Mesenchymal stem cell (in vitro differentiated cells and primary cell): ENCODE measurements at places on chromosomes 3 and 15.
A peak's percentile ranks its signal among the peaks of the same experiment; 100 is the strongest.

- H3K36me3 ChIP-seq, result no peaks in the 10 kb centered on the region
- H3K27ac ChIP-seq, result no peak overlapping the region
- no peaks in the 10 kb centered on the region for H3K27me3 ChIP-seq
- no peak for DNase-seq
These were observed 174.7 kb upstream of the SLC24A5 start for GRCh38 chr15:47945872-47946650.

DNA sequence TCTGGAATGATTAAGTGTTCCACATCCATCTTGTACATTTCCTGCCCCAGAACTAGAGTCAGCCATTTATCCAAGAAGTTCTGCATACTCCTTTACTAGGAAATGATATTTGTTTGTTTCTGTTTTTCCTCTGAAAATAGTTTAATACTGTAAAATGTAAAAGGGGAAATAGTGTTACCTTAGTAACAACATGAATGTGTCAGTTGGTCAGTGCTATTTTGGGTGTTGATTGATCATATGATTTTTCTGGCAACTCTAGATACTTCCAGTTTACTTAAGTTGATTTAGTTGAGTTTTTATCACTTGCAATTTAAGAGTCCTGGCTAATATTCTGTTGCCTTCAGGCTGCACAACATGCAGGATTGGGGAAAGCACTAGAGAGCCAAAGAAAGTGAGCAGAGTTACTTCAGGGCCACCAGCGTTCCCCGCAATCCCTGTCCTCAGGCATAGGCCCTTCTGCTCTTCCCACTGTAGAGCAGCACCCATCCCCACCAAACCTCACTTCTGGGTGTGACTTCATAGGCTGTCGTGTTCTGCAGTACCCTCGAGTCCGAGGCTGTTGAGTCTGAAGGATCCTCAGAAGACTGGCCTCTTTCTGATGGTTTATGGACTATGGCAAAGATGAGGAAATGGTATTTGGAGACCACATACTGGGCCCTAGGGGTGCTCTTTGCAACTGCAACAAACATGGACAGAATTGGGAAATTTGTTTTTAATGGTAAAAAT is 69.0 kb downstream of the CHD2 start:
- peaks cover 21% of the 10 kb centered on the region for H3K36me3 ChIP-seq
- no peak overlapping the region for H3K27ac ChIP-seq
- peak; percentile 15 for DNase-seq
- no peaks in the 10 kb centered on the region for H3K27me3 ChIP-seq
- H3K4me3 ChIP-seq, result no peak overlapping the region

DNA sequence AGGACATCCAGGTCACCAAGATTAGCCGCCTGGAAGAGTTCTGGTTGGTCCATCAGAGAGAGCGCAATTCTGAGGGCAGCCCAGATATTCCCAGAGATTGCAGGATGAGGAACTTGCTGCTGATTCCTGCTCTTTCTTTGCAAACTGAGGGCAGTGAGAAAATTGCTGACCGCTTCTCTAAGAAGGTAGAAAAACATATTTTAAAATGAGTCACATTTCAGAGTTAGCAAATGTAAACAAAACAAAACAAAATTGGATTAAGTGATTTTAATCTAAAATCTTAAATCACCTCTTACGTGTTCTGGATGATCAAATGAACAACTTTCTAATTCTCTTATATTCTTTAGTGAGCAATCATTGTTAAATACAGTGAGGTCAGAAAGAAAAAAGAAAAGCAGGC is 149.0 kb downstream of the USP13 start:
- H3K4me1 ChIP-seq, result no peaks in the 10 kb centered on the region
- H3K36me3 ChIP-seq, result no peaks in the 10 kb centered on the region
- DNase-seq, result no peak
- no peak overlapping the region for H3K4me3 ChIP-seq
- H3K27me3 ChIP-seq, result no peaks in the 10 kb centered on the region

GRCh38 chr3:198043119-198043518 is 83.1 kb downstream of the LMLN start:
- no peaks in the 10 kb centered on the region for H3K4me1 ChIP-seq
- no peak overlapping the region for H3K4me3 ChIP-seq
- H3K27ac ChIP-seq, result no peak overlapping the region
- peaks cover 5% of the 10 kb centered on the region for H3K36me3 ChIP-seq

GRCh38 chr15:28977377-28978010 is 91.7 kb downstream of the APBA2 start:
- no peaks in the 10 kb centered on the region for H3K27me3 ChIP-seq
- no peaks in the 10 kb centered on the region for H3K36me3 ChIP-seq
- peaks cover 12% of the 10 kb centered on the region for H3K4me1 ChIP-seq
- peak; percentile 98 for DNase-seq
- peak overlapping the region; percentile 86 for H3K27ac ChIP-seq

DNA sequence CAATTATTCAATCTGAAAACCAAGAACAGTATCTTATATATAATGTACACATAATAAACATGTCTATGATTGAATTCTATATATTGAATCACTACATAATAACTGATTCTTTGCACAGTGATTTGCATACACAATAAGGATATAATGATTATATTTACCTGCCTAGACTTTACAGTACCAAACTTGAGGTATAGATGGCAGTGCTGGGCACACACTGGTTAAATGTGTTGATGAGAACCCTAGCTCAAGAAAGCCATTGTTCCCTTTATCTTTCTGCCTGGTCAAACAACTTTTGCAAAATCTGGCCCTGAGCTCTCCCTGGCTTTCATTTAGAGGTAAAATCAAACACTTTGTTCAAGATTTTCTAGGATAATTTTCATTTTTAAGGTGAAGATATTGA is 697.7 kb downstream of the TUSC7 start:
- no peak overlapping the region for H3K27ac ChIP-seq
- DNase-seq, result no peak
- H3K27me3 ChIP-seq, result no peaks in the 10 kb centered on the region

GRCh38 chr15:79433276-79433990 is 1.3 kb downstream of the MINAR1 start:
- H3K27me3 ChIP-seq, result peaks cover 60% of the 10 kb centered on the region
- H3K4me3 ChIP-seq, result no peak overlapping the region
- H3K27ac ChIP-seq, result no peak overlapping the region
- no peaks in the 10 kb centered on the region for H3K36me3 ChIP-seq
- no peak for DNase-seq
- peaks cover 20% of the 10 kb centered on the region for H3K4me1 ChIP-seq

DNA sequence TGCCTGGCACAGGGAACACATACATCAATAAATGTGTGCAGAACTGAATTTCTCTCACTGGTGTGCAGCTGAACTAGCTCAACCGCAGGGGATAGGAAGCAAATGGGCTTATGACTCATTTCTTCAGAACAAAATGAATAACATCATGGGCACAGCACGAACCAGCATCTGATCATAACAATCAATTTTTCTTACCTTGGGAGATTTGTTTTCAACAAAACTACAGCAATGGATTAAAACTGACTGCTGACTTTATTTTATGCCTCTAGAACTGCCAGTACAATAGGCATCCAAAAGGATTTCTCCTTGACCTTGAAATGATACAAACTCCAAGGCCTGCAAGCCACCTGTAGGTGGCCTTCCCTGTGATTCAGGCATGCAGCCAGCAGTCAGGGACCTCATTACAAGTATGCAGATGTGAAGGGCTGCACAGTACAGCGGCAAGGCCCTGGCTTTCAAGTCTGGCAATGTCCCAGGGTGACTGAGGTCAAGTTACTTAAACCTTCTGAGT is 26.1 kb downstream of the TAMM41 start:
- H3K27ac ChIP-seq, result peak overlapping the region; percentile 36
- no peak overlapping the region for H3K4me3 ChIP-seq
- peaks cover 79% of the 10 kb centered on the region for H3K36me3 ChIP-seq
- peak; percentile 48 for DNase-seq
- peaks cover 8% of the 10 kb centered on the region for H3K4me1 ChIP-seq
- H3K27me3 ChIP-seq, result no peaks in the 10 kb centered on the region
